ENCODE measurements at places on chromosomes 11 and 22.

DNA sequence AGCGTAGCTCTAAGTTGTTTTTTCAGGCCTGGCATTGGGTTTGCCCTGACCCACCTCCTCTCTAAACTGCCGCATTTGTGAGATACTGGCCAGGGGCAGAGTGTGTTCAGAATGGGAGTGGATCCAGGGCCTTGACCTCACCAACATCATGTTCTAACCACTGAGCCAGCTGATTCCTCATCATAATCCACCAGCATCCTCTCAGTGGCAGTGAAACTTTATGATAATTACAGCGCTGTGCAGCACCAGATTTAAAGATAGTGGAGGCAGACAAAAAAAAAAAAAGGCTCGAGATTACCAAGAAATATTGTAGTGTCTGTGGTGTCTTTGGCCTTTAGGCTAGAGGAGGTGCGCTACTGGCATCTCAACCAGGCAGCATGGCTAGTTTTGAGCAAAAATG, 53.0 kb downstream of the KREMEN1 start:
- DNase-seq = no peak

GRCh38 chr22:48397531-48398180, 1430.0 kb downstream of the BRD1 start:
- no peak for DNase-seq

DNA sequence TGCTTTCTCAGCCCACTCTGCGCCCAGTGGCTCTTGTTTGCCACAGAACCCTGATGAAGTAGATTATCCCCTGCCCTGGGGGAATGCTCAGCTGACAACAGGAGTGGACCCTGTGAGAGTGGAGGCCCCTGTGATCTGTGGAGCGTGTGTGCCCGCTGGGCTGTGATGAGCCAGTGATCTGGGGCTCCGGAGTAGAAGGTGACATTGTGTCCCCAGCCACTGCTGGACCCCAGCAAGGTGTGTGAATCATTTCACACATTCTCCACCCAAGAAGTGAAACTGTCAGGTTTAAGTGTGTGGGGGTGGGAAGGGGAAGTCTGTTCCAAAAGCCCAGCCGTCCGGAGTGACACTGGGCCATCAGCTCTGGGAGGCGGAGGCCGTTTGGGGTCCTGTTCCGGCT, 33.1 kb upstream of the GRAMD4 start:
- DNase-seq = no peak

- no peak for DNase-seq
Observed at GRCh38 chr11:120759046-120759445, 247.5 kb downstream of the GRIK4 start.

Measured in NCI-H1048 (cell line).